Stimulated activated CD4-positive, alpha-beta T cell treated with anti-CD3 and anti-CD28 coated beads, Interleukin-4, amount 100 ng/mL, for 24 hours (primary cell): ENCODE measurements at places on chromosomes 2 and 18.

GRCh38 chr2:200862532-200863000, 1.9 kb downstream of the CLK1 start:
- DNase-seq, result peak; percentile 79

DNA sequence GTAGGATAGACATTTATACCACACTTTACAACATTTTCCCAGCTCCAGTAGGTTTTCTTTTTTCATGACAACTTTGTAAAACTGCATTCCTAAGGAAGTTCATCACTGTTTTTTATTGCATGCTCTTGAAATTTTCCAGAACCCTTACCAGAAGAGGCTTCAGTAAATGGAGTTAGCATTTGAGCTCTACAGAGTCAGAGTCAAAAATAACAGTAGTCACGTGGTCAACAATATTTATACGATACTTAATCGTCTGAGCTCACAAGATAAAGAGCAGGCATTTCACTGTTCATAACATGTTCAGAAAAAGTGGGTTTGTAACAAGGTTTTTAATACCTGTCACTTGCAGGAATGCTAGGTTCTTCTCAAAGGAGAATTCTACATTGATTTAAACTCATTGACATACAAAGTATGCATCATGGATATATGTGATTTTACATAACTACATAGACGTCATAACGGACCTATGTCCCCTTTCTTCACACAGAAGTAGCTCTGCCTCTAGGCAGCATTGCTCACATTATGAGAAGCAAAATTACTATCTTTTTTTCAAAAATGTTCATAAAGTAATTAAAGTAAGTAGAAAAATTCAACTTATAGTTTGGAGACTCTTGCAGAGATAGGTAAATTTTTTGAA, 187.0 kb upstream of the COL3A1 start:
- no peak for DNase-seq

- DNase-seq, result peak; percentile 53
Measured at GRCh38 chr2:218398437-218399390, 954 bp upstream of the CTDSP1 start.

GRCh38 chr2:174792309-174793025, 28.2 kb upstream of the CHRNA1 start:
- DNase-seq, result no peak

GRCh38 chr2:28895189-28895893, 874 bp downstream of the WDR43 start:
- DNase-seq, result peak; percentile 58

GRCh38 chr2:202237787-202238233, 587 bp downstream of the SUMO1 start:
- no peak for DNase-seq

DNA sequence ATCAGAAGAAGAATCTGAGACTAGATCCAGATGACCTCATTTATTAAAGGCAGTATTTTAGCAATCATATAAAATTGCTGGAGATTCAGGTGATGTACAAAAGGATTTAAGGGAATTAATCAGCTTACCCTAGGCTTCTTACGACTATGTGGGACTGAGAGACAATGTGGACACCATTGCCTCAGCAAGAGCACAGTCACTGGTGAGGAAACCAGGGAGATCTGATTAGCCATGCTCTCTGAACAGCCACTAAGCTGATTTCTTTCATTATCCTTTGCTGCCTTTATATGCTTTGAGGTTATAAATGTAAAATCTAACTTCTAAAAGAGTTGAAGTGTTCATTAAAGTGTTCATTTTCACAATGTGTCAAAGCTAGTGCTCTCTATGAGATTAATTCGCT, 22.7 kb upstream of the GULP1 start:
- no peak for DNase-seq

- no peak for DNase-seq
Measured at GRCh38 chr2:99615247-99615771, 125.5 kb upstream of the REV1 start.

DNA sequence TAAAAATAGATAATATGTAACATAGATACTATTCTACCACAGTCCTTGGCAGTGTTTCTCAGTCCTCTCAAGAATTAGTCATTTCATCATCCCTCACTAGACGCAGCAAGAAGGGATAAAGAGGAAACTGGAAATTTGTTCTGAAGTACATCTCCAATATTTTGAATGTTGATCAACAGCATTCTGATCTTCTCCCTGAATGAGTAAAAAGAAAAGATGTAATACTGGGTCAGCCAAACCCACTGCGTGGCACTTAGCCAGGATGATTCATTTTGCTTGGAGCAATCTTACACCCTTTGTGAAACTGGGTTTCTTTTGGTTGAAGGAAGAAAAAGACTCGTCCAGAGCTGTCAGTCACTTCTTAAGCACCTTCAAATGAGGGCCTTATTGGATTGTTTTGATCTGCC, 54.1 kb downstream of the TAF1B start:
- peak; percentile 66 for DNase-seq

DNA sequence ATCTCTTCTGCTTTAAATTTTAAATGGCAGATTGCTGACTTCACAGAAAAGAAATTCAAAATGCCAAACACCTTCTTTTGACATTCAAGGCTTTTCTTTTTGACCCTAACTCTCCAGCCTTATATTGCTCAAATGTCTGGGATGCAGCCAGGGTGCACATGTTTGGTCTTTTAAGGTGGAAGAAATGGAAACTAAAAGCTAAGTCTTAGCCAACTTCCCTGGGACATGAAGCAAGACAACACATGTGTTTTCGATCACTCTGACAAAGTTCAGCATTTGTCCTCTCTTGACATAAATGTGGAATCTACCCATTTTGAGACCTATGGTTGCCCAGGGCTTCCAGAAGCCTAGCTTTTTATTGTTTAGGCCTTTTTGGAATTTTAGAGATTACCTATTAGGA, 161.6 kb downstream of the RDH14 start:
- no peak for DNase-seq

GRCh38 chr18:44411262-44411905, 269.3 kb upstream of the SETBP1 start:
- DNase-seq, result no peak

DNA sequence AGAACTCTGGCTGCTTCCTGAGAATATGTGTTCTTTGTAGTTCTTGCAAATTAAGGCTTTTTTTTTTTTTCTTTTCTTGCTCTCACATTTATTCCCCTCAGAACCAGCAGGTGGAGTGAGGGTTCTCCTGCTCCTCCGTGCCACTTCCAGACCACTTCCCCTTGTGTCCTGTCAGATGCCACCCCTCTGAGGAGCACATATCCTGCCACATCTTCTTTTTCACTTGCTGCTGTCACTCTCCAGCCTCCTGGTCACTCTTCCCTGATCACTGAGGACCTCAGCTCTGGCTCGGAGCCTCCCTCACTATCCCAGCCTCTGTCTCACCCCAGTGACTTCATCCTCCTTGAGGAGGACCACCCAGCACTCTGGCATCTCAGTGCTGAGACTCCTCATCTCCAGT, 100.5 kb downstream of the TACR1 start:
- DNase-seq, result no peak

- DNase-seq, result peak; percentile 41
Measured at GRCh38 chr2:227462972-227463931, 8.7 kb upstream of the AGFG1 start.

DNA sequence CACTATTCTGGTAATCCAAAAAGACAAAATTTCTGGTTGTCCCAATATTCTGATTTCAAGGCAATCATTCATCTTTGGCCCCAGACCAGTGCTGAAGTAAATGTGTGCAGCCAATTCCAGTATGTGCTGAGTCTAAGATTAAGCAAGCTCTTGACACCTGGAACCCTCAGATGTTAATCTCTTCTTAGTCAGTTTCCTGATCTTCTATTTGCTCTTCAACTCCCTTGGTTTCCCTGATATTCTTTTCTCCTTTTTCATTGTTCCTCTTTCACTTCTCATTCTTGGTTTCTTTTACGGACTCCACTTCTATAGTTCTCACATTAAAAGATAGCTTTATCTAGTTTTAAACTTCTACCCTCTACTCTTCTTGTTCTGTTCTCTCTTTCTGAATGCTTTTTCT, 445.7 kb upstream of the FANCL start:
- no peak for DNase-seq

DNA sequence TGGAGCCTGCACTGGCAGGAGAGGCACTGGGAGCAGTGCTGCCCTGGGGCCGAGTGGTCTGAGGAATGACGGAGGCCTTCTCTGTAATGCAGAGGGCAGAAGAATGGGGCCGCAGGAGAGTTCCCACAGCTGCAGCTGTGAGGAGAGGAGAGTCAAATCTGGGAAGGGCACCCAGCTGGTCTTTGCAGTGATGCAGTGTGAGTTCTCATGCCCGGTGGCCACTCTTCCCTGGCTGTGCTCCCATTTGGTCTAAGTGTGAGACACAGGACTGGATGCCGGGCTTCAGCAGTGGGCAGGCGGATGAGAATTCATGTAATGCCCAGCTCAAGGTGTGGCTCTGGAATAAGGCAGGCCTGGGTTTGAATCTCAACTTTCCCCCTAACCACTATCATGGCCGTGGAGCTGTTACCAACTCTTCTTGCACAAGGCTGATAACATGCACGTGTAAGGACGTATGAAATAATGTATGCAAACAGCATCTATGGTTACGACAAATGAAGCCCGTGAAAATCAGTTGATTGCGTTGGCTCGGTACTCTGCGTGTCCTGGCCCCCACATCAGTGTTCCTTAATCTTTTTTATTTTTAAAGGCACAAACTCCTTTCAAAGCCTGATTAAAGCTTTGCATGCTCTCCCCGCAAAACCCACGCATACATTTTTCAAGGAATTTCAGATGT, 71.6 kb downstream of the ACKR3 start:
- DNase-seq, result no peak

DNA sequence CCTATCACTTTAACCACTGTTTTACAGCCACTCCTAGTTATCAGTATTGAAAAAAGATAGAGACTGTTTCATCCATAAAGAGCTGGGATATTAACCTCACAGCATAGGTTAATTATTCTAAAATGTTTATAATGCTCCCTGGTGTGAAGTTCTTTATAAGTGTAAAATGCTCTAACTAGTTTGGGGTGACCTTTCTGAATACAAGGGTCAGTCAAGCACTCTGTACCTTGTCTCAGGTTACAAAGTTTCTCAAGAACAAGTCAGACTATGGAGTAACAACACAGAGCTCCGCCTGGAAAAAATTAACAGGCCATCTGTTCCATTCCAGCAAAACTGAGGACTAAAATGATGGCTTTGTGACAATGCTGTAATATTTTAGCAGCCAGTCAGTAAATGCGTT, 107.4 kb downstream of the NOL4 start:
- no peak for DNase-seq

DNA sequence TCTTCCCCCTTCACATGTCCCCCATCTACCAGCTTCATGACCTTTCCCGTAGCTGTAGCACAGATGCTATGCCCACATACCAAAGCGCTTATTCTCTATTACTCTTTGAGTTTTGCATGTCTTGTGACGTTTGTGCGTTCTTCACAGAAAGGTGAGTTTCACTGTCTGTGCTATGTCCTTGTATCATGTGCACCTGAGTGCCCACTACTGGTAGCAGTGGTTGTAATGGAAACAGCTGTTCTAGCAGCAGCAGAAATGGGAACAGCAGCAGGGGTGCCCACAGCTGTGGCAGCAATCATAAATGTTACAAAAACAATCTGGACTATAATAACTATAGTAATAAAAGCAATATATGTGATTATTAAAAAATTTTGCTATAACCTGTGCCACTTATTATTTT, 127.1 kb downstream of the STK39 start:
- DNase-seq, result no peak

DNA sequence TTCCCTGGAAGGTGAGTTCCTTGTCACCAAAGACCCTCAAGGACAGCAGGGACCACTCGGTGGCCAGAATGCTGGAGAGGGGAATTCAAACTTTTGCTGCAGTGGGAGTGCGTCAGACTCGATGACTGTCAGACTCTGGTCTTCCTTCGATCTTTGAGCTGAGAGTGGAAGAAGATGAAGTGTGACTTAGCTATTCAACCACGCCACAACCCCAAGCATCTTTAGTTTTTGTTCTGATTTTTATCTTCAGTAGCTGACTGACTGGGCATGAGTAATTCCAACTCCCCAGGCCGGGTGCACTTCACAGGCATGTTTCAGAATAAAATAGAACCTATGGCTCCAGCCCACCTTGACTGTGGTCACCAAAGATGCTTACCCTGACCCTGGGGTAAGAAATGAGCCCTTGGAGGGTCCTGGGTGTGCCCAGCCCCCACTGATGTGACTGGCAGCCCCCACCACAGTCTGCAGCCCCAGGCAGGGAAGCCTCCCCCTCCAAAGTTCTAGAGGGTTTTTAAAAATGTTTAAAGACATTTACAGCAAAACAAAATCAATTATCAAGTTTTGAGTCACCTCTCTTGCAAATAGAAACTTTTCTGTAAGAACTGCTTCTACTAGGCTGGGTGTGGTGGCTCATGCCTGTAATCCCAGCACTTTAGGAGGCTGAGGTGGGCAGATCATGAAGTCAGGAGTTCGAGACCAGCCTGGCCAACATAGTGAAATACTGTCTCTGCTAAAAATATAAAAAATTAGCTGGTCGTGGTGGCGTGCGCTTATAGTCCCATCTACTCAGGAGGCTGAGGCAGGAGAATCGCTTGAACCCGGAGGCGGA, 24.9 kb upstream of the YWHAQ start:
- DNase-seq, result peak; percentile 51

- DNase-seq, result no peak
Measured at GRCh38 chr2:217414429-217414828, 554.6 kb upstream of the TNP1 start.

- no peak for DNase-seq
Measured at GRCh38 chr2:141439524-141439923, 691.3 kb downstream of the LRP1B start.

- no peak for DNase-seq
Measured at GRCh38 chr2:61950571-61951315, 45.3 kb downstream of the COMMD1 start.

- DNase-seq, result peak; percentile 30
Measured at GRCh38 chr2:36770542-36771287, 74.2 kb downstream of the VIT start.

DNA sequence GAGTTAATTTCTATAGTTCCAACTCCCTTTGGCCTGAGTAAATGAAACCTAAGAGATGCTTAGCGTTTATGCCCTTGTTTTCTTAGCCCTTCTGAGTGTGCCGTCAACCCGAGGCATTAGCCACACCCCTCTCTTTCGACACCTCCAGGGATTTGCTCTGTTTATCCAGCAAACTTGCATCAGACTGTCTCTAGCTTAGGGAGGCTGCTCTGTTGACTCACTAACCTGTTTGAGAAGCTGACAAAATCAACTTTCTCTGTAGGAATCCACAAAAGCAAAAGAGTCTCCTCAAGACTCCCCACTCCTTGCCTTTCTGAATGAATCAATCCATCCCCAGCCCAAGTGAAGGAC, 317.6 kb downstream of the TNS1 start:
- no peak for DNase-seq

- DNase-seq, result no peak
Measured at GRCh38 chr2:21820271-21820670, 696.5 kb downstream of the TDRD15 start.

- DNase-seq, result no peak
Measured at GRCh38 chr2:95047629-95048510, 22.4 kb downstream of the MAL start.

GRCh38 chr2:132473174-132473883, 56.7 kb downstream of the GPR39 start:
- no peak for DNase-seq

DNA sequence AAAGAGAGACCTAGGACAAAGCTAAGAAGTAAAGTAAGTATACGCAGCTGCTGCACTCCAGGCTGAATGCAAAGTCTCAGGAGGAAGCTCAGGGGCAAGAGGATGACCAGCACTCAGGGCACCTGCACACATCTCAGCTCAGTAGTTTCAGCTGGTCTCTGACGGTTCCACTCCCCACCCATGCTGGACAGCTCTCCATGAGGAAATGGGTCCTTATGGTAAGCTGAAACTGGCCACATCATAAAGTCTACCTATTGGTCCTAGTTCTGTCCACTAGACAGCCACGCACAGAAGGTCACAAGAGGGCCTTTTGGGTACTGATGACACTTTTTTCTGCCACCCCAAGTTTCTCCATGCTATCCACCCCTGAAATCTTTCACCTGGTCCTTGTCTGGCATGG, 215.3 kb downstream of the TTC32 start:
- DNase-seq, result no peak
